NCI-H1092 treated with DMSO at 0.1 percent for 48 hours (cell line): ENCODE measurements at places on chromosomes 11 and 22.

DNA sequence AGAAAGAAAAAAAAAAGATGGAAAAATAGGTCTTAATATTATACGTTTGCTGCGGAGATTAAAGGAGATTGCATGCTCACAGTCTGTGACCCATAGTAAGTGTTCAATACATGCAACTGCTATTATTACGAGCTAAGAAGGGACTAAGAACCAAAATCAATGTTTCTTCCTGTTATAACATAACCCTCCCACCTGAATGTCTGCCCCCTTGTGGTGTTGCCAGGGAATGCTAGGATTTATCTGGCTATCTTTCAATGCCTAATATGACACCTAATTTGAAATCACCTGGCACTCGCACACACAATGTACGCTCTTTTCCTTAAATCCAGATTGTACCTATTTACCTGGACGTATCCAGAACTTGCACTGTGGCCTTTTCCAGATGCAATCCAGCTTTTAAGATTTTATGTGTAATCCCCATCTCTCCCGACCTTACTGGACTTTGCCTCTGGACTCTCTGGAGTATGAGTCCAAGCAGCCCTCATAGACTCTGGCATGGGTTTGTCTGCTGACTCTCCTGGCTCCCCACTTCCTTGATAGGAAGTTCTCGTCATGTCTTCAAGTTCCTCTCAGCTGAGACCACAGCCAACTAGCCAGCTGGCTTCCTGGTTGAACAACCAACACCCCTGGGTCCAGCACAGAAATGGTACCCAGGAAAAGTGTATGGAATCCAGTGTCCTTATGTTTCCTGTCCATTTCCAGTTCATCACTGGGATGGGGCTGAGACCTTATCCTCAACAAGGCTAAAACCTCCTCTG is 151.5 kb downstream of the CCDC34 start:
- DNase-seq, result no peak

GRCh38 chr11:94295534-94295933 is 8.8 kb upstream of the IZUMO1R start:
- no peak for DNase-seq

- DNase-seq, result no peak
Measured at GRCh38 chr22:49976439-49977175, 16.0 kb downstream of the PIM3 start.

GRCh38 chr11:47524291-47524874 is 28.5 kb downstream of the CELF1 start:
- no peak for DNase-seq

DNA sequence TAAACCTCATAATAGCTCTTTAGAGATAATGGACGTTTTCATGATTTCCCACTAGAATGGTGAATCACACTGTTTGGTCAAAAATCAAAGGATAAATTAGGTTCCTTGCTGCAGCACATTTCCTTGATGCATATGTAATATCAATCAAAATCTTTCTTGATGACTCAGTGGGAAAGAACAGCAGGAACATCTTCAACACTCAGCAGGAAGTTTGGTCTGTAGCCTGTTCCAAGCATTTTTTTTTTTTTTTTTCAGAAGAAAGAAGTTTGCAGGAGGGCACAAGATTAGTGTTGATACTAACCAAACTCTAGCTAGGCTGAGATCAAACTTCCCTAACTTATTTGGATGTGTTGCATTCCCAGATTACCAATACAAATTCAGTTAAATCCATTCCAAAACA is 1529.8 kb downstream of the FAM181B start:
- no peak for DNase-seq

DNA sequence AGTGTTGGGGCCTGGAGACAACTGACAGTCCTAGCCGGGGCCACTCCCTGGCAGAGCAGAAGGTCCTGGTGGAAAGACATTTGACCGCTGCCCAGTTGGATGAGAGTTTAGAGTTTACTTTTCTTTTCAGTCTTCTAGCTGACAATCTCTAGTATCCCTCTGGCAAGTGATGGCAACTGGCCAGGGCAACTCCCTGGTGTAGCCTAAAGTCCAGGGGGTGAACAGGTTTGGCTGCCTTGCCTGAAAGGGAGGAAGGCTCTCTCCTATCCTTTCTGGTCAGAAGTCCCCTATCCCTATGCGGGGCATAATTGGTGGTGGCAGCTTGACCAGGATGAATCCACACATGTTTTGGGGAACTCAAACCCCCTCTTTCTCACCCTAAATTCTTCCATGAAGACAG is 16.8 kb upstream of the MSANTD2 start:
- DNase-seq, result no peak

DNA sequence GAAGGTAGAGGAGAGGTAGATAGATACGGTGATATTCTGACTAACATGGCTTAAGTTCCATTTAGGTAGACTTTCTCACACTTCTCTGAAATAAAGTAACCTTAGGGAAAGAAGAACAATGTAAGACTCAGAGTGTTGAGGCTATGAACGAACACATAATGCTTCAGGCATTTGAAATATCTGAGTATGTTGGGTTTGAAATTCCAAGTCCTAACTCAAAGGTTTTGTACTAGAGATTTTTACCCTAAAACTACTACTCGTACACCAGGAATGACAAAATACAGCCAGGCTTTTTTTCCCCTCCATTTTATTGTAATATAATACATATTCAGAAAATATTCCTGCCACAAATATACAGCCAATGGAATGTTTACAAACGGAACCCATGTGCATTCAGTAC is 592.6 kb downstream of the ETS1 start:
- DNase-seq, result no peak

DNA sequence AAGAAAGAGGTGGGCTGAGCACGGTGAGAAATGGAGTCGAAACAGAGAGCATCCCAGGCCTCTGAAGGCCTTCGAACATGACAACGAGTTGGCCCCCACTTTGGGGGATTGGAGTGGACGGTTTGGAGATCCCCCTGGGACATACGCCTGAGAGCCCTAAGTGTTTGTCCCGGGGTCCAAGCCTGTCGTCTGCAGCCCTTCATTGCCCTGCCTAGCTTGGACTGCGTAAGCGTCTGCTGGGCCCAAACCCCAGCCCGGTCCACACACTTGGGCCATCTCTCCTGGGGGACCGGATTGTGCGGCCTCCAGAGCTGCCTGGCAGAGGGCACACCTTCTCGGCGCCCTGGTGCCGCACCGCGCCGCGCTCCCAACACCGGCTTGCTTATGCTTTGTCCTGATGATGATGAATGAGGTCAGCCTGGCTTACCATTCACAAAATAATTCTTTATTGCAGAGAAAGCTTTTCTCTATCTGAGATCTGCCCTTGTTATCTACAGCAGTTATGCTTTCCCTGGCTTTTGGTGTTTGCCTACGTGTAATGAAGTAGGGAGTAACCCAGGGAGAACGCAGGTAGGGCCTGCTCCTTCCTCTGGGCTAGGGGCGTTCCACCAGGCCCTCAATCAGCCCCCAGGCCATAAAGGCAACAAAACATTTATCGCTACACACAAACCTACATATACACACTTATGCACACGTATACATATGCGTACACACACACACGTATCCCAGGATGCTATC is 85.9 kb upstream of the PPARA start:
- no peak for DNase-seq

DNA sequence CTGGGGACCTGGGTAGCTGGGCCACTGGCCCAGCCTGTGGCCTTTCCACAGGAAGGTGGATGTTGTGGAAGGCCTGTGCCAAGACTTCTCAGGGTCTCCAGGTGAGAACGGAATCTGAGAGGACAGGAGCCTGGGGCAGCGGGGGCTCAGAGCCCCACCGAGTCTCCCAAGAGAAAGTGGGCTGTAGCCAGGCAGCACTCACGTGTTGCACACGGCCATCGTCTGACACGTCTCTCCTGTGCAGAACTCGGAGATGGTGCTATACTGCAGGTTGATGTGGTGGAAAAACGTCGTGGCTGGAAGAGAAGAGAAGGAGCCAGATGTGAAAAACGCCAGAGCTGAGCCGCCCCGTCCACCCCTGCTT is 6.4 kb downstream of the MOB2 start:
- DNase-seq, result no peak

- DNase-seq, result no peak
Measured at GRCh38 chr11:67271541-67272284, 5.4 kb downstream of the GRK2 start.

DNA sequence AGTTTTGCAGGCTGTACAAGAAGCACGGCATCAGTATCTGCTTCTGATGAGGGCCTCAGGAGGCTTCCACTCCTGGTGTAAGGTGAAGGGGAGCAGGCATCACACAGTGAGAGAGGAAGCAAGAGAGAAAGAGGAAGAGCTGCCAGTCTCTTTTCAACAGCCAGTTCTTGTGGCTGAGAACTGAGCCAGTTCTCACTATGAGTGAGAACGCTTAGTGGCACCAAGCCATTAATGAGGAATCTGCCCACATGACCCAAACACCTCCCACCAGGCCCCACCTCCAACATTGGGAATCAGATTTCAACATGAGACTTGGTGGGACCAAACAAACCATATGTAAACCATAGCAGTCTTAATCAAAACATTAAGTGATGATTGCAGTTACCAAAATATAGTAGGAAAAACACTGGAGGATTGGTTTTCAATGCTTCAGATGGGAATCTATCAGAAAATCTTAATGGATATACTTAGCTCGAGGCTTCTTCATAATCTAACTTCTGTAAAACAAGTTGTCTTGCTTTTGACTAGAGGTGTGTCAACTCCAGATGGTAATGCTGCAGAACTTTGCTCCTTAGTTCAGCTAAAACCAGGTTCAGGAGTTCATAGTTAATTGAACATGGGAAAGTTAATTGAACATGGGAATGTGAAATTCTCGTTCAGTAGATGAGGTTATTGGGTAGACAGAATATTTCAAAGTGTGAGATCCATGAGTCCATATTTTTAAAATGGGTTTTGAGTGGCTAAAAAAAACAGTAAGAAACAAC is 12.2 kb downstream of the FAR1 start:
- DNase-seq, result no peak

DNA sequence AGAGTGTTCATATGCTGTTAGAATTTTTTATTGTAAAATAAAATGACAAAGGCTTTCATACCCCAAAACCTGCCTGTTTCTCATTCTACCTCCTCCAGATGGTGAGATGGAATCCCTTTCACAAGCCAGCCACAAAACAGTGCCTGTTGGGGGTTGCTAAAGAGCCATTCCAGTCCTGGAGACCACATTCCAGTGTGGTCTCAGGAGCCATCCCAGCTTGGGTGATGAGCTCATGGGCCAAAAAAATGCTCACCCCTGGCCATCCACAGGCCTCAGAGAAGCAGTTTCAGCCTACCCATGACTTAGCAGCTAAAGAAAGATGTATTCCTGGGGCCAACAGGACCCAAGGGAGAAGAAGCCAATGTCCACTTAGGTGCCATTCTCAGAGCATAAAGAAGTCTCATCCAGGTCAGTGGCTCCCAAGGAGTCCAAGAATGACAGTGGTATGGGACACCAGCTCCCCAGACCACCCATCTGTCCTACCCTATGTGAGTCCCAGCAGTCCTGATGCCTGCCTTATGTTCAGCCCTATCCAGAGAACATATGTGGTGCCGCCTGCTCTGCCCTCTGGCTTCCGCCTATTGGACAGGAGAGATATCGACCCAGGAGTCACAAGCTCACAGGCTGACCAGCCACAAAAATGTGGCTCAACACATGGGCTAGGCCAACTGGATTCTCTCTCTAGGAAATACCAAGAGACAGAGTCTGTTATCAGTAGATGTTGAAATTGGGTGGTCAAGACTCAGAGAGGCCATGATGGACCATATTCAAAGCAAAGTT is 26.4 kb downstream of the C11orf91 start:
- no peak for DNase-seq

GRCh38 chr11:132082566-132082965 is 712.2 kb downstream of the NTM start:
- no peak for DNase-seq

DNA sequence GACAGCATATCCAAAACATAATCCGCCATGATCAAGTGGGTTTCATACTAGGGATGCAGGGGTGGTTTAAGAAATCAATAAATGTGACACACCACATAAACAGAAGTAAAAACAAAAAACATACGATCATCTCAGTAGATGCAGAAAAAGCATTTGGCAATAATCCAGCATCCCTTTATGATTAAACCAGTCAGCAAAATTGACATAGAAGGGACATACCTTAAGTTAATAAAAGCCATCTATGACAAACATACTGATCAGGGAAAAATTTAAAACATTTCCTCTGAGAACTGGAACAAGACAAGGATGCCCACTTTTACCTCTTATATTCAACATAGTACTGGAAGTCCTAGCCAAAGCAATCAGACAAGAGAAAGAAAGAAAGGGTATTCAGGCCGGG is 49.6 kb downstream of the GAS2 start:
- no peak for DNase-seq

- DNase-seq, result no peak
Measured at GRCh38 chr11:108786281-108786990, 121.6 kb downstream of the DDX10 start.

- DNase-seq, result no peak
Measured at GRCh38 chr11:41247621-41248020, 211.8 kb downstream of the LRRC4C start.

- DNase-seq, result no peak
Measured at GRCh38 chr22:29260031-29260560, 7.7 kb downstream of the RHBDD3 start.

DNA sequence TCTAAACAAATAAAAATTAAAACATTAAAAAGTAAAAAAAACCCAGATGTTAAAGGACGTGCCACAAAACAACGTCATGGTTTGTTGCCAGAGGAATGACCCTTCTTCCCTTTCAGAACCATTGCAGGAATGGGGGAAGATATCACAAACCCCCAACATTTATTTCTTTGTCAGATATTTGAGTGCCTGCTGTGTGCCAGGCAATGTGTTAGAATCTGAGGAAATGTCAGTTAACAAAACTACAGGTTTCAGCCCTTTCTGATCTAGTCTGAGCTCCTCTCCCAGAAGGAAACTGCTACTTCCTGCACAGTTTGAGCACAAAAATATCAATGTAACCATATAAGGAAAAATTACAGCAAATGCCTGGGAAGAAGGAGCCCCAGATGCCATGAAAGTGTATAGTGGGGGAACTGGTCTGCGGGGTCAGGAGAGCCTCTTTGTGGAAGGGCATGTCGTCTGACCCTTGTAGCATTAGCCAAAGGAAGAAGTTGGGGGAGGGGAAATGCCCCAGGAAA is 7.1 kb upstream of the NHERF4 start:
- no peak for DNase-seq

DNA sequence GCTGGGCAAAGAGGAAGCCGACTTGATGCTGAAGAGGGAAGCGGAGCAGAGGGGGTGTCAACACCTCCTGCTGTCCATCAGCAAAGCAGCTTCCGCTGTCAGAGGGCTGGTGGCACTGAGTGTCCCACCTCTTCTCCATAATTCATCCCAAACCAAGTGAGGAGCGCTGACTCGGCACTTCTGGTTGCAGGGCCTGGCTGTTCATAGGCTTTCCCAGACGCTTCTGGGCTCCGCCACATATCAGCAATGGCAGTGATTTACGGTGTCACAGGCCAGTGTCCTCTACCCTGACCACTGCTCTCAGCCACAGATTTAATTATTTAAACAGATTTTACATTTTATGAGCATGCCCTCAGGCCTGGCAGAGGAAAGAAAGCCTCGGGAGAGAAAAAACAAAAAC is 70.1 kb upstream of the TENM4 start:
- DNase-seq, result no peak
